ENCODE measurements at places on chromosomes 12 and 14. TPM values are rescaled to one million over a fixed set of nuclear protein-coding genes. Genes with fewer than 3 reads are reported as not detected.

DNA sequence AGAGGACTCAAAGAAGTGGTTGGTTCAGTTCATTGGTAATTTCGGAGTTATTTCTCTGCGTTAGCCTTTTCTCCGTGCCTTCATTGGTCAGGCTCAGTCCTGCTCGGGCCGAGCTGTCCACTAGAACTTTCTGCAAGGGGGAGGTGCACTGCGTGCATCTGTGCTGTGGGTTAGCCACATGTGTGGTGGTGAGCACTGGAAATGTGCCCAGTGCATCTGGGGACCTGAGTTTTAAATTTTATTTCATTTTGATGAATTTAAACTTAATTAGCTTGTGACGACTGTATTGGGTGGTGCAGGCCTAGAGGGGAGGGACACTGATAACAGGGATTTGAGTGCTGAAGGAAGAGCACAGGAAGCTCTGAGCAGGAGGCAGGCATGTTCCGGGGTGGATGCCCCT is 24.5 kb downstream of the SETD1B start:
- no peaks in the 10 kb centered on the region for H3K4me1 ChIP-seq
- no peak overlapping the region for H3K4me3 ChIP-seq
- DNase-seq, result no peak
- peaks cover 22% of the 10 kb centered on the region for H3K36me3 ChIP-seq
- no peaks in the 10 kb centered on the region for H3K27me3 ChIP-seq
- no peak overlapping the region for H3K27ac ChIP-seq

DNA sequence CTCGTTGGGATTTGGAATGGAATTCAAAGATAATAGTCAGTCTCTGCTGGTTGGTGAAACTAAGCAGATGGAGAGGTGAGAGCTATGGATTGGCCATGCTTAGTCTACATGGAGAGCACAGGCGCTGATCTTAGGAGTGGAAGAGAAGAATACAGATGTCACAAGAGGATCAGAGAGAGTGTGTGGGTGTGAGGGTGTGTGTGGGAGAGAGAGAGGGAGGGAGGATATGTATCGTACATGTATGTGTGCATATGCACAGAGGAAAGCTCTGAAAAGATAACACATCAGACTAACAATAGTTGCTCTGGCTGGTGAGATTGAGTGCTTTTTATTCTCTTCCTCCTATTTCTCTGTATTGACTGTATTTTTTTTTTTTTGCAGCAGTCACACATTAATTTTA is 686.2 kb upstream of the TBX3 start:
- no peak overlapping the region for H3K27ac ChIP-seq
- no peaks in the 10 kb centered on the region for H3K36me3 ChIP-seq
- H3K4me1 ChIP-seq, result no peaks in the 10 kb centered on the region
- no peak for DNase-seq

- no peak overlapping the region for H3K27ac ChIP-seq
- no peaks in the 10 kb centered on the region for H3K4me1 ChIP-seq
- H3K36me3 ChIP-seq, result no peaks in the 10 kb centered on the region
- no peak for DNase-seq
- no peak overlapping the region for H3K4me3 ChIP-seq
- no peaks in the 10 kb centered on the region for H3K27me3 ChIP-seq
Observed at GRCh38 chr12:19036673-19037357, 92.7 kb upstream of the PLEKHA5 start.

GRCh38 chr12:1147821-1148220 is 156.8 kb downstream of the ERC1 start:
- DNase-seq, result no peak
- no peaks in the 10 kb centered on the region for H3K27me3 ChIP-seq
- no peaks in the 10 kb centered on the region for H3K36me3 ChIP-seq
- H3K4me3 ChIP-seq, result no peak overlapping the region

- H3K36me3 ChIP-seq, result no peaks in the 10 kb centered on the region
- no peaks in the 10 kb centered on the region for H3K27me3 ChIP-seq
- no peaks in the 10 kb centered on the region for H3K4me1 ChIP-seq
- H3K4me3 ChIP-seq, result peak overlapping the region; percentile 87
- H3K27ac ChIP-seq, result peak overlapping the region; percentile 87
- DNase-seq, result no peak
Observed at GRCh38 chr12:113359133-113359938, 949 bp downstream of the PLBD2 start.

GRCh38 chr14:66944872-66945271 is 244.4 kb upstream of the GARIN2 start:
- no peak for DNase-seq
- no peaks in the 10 kb centered on the region for H3K4me1 ChIP-seq
- no peak overlapping the region for H3K27ac ChIP-seq
- H3K36me3 ChIP-seq, result no peaks in the 10 kb centered on the region

GRCh38 chr12:80364056-80364455 is 80.0 kb upstream of the PTPRQ start:
- H3K27ac ChIP-seq, result no peak overlapping the region
- no peaks in the 10 kb centered on the region for H3K36me3 ChIP-seq
- H3K4me3 ChIP-seq, result no peak overlapping the region
- no peaks in the 10 kb centered on the region for H3K4me1 ChIP-seq

GRCh38 chr14:68042586-68043210 is 223.1 kb downstream of the RAD51B start:
- no peak overlapping the region for H3K4me3 ChIP-seq
- DNase-seq, result peak; percentile 35
- no peaks in the 10 kb centered on the region for H3K27me3 ChIP-seq
- H3K27ac ChIP-seq, result peak overlapping the region; percentile 50

FSCB gene
- total RNA-seq, result 0.59 TPM

BRMS1L gene
- 7.5 TPM for total RNA-seq

SERPINA12 gene
- total RNA-seq, result not detected

KRT82 gene
- total RNA-seq, result not detected

Measured in breast epithelium (tissue), 4 donors.